ENCODE measurements at places on chromosomes 3 and 15. TPM values are rescaled to one million over a fixed set of nuclear protein-coding genes. Genes with fewer than 3 reads are reported as not detected.

The TMEM45A gene
- 1,097 TPM for total RNA-seq

The SQOR gene
- total RNA-seq: 53.3 TPM

The PIK3CB gene
- total RNA-seq: 33.8 TPM

The GABRB3 gene
- 0.98 TPM for total RNA-seq

The TOP2B gene
- total RNA-seq: 65.8 TPM

The PIGB gene
- 5.1 TPM for total RNA-seq

The RARRES1 gene
- total RNA-seq: 11.4 TPM

The MAP1A gene
- total RNA-seq: 6.7 TPM

The IL5RA gene
- total RNA-seq: not detected

The TXNRD3 gene
- total RNA-seq: 8.5 TPM

The ANKUB1 gene
- total RNA-seq: not detected

The CAPN3 gene
- 42.9 TPM for total RNA-seq

The CYP11A1 gene
- total RNA-seq: 0.49 TPM

The KCNAB1 gene
- total RNA-seq: 2.0 TPM
